ENCODE measurements at places on chromosomes 5 and 9.

DNA sequence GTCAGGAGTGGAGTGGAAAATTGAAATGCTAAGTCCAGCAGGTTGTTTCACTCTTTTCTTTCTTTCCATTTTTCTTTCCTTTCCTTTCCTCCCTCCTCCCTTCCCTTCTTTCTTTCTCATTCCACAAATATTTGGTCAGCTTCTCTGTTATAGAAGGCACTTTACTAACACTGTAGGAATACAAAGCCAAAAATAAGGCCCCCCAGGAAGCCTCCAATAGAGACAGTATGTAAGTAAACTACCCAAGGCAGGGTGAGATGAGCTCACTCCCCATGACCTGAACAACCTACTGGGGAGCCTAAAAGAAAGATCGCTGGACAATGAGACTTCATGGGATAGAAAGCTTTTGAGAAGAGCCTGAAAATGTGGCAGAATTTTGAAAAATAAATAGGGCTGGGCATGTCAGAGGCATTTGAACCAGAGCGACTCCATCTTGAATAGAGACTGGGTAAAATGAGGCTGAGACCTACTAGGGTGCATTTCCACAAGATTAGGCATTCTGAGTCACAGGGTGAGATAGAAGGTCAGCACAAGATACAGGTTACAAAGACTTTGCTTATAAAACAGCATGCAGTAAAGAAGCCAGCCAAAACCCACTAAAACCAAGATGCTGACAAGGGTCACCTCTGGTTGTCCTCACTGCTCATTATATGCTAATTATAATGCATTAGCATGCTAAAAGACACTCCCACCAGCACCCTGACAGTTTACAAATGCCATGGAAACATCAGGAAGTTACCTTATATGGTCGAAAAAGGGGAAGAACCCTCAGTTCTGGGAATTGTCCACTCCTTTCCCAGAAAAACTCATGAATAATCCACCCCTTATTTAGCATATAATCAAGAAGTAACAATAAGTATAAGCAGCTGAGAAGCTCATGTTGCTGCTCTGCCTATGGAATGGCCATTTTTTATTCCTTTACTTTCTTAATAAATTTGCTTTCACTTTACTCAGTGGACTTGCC is 158.9 kb upstream of the EGFLAM start:
- DNase-seq, result no peak

GRCh38 chr9:104774831-104775573 is 11.1 kb downstream of the NIPSNAP3B start:
- DNase-seq, result no peak

DNA sequence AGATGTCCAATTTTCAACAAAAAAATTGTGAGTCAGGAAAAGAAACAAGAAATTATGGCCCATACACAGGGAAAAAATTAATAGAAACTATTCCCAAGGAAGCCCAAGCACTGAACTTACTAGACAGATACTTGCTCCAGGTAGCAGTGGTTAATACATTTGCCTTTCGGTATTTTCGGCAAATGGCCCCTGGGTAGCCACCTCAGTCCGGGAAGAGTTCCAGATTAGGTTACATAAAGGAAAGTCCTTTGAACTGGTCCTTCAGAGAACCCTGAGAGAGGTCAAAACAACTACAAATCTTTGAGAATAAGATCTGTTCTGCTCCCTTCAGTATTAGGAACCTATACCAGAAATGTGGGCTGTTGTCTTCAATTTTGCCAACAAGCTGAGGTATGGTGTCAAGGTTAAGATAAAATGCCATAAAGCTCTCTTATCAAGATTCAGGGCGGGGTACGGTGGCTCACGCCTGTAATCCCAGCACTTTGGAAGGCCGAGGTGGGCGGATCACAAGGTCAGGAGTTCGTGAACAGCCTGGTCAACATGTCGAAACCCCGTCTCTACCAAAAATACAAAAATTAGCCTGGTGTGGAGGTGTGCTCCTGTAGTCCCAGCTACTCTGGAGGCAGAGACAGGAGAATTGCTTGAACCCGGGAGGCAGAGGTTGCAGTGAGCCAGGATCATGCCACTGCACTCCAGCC is 343.4 kb downstream of the CWC27 start:
- no peak for DNase-seq

DNA sequence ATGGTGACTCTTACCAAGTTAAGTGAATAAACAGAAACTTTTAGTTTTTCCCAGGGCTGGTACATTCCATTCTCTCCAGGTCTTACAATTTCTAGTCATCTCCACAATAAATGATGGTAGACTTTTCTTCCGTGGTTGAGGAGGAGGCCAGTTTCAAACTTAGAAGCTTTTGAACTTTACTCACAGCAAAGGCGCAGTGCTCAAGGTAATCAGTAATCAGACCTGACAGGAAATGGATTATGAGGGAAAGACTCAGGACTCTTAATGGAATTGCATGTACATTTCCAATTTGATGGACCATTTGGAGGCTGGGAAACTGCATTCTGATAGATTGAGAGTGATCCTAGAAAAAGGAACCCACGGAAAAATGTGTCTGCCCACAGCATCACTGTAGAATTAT is 93.7 kb downstream of the SNCAIP start:
- no peak for DNase-seq

DNA sequence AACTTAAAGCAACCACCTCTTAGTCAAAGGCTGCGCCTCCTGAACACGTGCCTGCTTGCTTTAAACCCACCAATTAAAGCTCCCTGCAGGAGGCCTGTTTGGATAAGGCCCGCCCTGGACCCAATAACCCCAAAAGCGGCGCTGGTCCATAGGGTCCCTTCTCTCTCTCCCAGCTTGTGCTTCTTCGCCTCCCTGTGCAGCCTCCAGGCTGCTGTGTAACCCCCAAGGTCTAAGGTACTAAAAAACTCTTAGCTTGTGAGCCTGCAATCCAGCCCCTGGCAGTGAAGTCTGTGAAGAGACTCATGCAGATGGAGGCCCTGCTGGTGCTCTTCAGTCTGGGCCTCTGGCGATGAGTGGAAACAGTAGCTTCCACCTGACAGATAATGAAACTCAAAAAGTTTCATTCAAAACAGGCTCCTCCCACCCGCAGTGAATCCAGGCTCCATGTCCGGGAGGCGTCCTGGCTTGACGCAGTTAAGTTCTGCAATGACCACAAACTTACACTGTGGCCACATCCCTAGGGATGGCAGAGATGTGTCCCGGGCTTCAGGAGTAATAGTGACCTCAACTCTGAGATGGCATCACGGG is 97.3 kb downstream of the PRRT1B start:
- DNase-seq, result no peak

DNA sequence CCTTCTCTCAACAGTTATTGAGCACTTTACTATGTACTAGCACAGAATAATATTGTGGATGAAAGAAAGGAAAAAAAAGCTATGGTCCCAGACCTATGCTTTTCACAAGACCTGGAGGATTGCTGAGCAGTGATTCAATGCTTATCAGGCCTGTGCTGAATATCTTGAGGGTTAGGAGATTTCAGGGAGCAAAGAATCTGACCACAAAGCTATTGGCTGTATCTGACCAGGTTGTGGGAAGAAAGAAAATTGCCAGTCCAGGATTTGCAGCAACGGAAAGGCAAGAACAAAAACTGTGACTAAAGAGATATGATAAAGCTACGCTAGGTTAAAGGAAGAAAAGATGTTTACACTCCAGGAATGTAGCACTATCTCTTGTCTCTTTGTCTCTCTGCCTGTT is 14.9 kb upstream of the MACIR start:
- DNase-seq, result no peak

DNA sequence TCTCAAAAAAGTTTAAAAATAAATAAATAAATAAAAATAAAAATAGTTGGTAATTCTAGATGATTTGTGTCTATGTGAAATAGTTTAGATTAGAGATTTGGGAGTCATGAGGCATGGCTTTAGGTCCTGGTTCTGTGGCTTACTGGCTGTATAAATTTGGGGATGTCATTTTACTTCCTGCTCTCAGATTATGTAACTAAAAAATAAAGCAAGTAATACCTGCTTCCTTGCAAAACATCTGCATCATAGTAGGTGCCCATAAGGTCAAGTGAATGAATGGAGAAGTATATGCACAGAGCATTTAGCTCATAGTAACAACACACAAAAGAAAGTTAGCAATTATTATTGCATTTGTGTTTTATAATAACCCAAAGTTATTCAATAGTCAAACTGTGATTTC is 287.7 kb upstream of the TLE4 start:
- DNase-seq, result no peak

- DNase-seq, result no peak
Observed at GRCh38 chr9:106868565-106868964, 5.6 kb downstream of the ZNF462 start.

- no peak for DNase-seq
Observed at GRCh38 chr9:96130970-96131369, 171.0 kb downstream of the HSD17B3 start.

- DNase-seq, result peak; percentile 60
Observed at GRCh38 chr5:53253421-53253871, 143.9 kb upstream of the MOCS2 start.

- DNase-seq, result peak; percentile 86
Observed at GRCh38 chr5:150560401-150561191, 52.7 kb downstream of the NDST1 start.

- DNase-seq, result no peak
Observed at GRCh38 chr5:102307232-102307631, 11.1 kb upstream of the SLCO4C1 start.

DNA sequence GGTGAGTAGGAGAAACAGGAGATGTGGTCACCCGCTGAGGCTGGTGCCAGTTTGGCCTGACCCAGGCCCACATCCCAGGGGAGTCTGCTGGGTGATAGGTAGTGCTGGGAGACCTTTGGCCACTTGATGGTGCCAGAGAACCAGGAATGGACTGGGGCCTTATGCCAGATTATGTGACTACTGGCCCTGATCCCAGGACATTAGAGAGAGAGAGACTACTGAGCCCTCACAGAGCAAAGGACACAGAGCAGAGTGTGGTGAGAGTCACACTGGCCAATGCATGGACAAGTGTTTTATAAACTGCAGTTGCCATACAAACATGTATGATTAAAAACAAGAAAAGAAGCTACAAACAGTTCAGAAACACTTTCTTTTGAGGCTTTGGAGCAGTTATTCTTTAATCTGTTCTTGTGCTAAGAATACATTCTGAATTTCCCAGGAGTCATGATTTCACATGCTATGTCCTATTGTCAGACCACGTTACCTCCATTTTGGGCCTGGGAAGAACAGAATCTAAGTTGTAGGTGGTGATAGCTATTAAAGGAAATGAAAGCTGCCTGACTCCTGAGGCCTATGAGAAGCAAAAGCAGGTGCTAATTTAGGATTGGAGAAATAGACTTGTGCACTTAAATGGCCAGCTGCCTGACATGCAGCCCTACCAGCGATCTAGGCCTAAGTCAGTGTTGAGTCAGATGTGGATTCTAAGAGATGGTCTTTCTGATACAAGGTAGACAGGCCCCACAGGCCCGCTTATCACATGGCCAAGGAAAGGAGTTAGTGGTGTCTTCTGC is 32.6 kb upstream of the TMOD1 start:
- peak; percentile 58 for DNase-seq

GRCh38 chr5:154762261-154762660 is 7.1 kb downstream of the LARP1 start:
- no peak for DNase-seq

DNA sequence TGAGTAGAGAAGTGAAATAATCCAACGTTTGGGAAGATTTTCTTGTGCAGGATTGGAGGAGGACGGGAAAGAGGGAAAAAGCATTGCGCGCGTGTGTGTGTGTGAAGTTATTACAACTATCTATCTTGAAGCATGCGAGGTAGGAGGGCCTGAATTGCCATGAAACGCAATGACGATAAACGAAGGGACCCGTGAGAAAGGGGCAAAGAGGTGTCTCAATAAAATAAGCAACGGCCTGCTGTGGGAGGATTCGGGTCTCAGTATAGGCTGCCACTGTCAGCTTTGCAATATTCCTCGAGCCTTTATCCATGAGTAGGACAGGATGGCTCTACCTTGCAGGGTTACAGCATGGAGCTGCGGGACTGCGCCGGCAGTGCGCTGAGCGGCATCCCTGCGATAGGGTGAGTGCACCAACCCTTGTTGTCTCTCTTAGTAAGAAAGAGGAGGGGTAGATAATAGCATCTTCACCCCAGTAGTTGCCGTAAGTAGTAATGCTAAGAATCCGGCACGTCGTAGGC is 631 bp upstream of the RCL1 start:
- DNase-seq, result no peak
